ENCODE measurements at places on chromosomes 5 and 9. TPM values are rescaled to one million over a fixed set of nuclear protein-coding genes. Genes with fewer than 3 reads are reported as not detected.

Gene LHX6
- 1.5 TPM for total RNA-seq

Gene PRELID2
- 14.5 TPM for total RNA-seq

Gene GABRA6
- total RNA-seq = not detected

Gene SNAPC4
- total RNA-seq = 20.0 TPM

Gene PRRX2
- total RNA-seq = 10.7 TPM

Gene SH3RF2
- 1.6 TPM for total RNA-seq

Gene GALNT10
- 15.9 TPM for total RNA-seq

Gene TBC1D2
- total RNA-seq = 11.4 TPM

Gene RLN2
- 4.3 TPM for total RNA-seq

Gene GALNT12
- 23.7 TPM for total RNA-seq

Gene RNF208
- total RNA-seq = 14.8 TPM

Gene SLC46A2
- total RNA-seq = 0.07 TPM

Gene ZNF79
- total RNA-seq = 9.0 TPM

Gene PCDHA1
- 2.7 TPM for total RNA-seq

Gene NTMT1
- total RNA-seq = 58.1 TPM

Gene TSLP
- 0.73 TPM for total RNA-seq

Gene SMIM33
- total RNA-seq = not detected

Gene HRH2
- total RNA-seq = 12.7 TPM

Gene RLN1
- 0.66 TPM for total RNA-seq

Gene CDH10
- 0.22 TPM for total RNA-seq

Gene DNLZ
- 15.0 TPM for total RNA-seq

Gene ALDH1A1
- 2.4 TPM for total RNA-seq

Gene PRSS3
- total RNA-seq = 1.6 TPM

Gene TLR4
- total RNA-seq = 0.05 TPM

Gene PPP2R2B
- total RNA-seq = 13.2 TPM

All from WTC11 (cell line).